ENCODE measurements at places on chromosomes 13 and 19.
A peak's percentile ranks its signal among the peaks of the same experiment; 100 is the strongest.

DNA sequence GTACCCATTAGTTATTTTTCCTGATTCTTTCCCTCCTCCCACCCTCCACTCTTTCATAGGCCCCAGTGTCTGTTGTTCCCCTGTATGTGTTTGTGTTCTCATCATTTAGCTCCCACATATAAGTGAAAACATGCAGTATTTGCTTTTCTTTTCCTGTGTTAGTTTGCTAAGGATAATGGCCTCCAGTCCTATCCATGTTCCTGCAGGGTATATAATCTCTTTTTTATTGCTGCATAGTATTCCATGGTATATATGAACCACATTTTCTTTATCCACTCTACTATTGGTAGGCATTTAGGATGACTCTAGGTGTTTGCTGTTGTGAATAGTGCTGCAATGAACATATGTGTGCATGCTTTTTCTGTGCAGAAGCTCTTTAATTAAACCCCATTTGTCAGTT lies 79.4 kb downstream of the ZMYM2 start:
- DNase-seq: no peak

DNA sequence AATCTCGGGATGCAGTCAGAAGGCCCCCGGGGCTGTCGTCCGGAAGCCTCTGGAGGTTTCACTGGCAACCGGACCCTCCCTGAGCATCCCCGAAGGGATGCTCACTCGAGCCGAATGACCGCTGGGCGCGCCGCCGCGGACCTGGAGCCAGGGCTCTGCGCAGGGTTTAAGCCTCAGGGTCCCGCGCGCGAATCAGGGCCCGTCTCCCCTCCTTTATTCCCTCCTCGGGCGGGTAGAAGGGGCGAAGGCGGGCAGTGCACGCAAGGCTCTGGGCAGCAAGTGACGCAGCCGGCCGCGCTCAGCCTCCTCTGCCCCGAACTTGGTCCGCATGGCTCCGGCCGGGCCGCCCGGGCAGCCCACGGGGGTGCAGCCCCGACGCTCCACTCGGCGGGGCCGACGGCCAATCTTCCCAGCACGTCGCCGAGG lies 572 bp downstream of the SHISA2 start:
- DNase-seq: no peak

- DNase-seq: no peak
These were observed 10.0 kb downstream of the CFD start for GRCh38 chr19:869245-870177.

GRCh38 chr19:43597876-43598275 lies 1.5 kb downstream of the ZNF576 start:
- no peak for DNase-seq

DNA sequence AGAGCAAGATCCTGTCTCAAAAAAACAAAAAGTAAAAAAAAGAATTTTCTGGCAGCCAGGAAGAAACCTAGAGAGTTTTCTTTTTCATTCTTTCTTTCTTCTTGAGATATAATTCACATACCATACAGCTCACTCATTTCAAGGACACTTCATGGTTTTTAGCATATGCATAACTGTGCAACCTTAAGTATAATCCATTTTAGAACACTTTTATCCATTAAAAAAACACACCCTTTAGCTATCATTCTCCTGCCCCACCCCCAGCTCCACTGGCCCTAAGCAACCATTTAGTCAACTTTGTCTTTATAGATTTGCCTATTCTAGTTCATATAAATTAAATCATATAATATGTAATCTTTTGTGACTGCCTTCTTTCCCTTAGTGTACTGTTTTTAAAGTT lies 8.1 kb upstream of the IPO5 start:
- no peak for DNase-seq

- DNase-seq: no peak
These were observed 136.4 kb downstream of the URI1 start for GRCh38 chr19:30078381-30078910.

DNA sequence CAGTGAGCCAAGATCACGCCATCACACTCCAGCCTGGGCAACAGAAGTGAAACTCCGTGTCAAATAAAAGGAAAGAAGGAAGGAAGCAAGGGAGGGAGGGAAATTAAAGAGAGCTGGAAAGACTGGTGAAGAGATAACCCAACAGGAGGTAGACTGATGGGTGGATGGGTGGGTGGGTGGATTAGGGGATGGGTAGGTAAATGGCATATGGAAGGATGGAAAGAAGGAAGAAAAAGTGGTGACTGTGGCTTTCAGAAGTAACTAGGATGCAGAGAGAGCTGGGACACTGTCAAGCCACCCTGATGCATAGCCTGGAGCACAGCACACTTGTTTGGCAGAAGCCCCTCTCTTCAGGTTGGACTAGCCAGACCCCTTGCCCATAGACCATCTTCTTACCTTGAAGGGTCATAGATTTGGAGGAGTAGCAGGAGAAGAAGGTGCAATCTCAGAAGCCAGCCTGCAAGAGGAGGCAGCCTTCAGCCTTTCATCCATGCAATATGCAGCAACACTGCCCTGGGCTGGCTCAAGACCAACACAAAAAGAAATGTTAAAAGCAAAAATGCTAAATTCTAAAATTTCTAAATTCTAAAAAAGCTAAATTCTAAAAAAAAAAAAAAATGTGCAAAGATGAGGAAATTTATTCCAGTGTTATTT lies 5.1 kb downstream of the IQCN start:
- no peak for DNase-seq

GRCh38 chr13:42405665-42406390 lies 133.9 kb downstream of the AKAP11 start:
- DNase-seq: peak; percentile 54

DNA sequence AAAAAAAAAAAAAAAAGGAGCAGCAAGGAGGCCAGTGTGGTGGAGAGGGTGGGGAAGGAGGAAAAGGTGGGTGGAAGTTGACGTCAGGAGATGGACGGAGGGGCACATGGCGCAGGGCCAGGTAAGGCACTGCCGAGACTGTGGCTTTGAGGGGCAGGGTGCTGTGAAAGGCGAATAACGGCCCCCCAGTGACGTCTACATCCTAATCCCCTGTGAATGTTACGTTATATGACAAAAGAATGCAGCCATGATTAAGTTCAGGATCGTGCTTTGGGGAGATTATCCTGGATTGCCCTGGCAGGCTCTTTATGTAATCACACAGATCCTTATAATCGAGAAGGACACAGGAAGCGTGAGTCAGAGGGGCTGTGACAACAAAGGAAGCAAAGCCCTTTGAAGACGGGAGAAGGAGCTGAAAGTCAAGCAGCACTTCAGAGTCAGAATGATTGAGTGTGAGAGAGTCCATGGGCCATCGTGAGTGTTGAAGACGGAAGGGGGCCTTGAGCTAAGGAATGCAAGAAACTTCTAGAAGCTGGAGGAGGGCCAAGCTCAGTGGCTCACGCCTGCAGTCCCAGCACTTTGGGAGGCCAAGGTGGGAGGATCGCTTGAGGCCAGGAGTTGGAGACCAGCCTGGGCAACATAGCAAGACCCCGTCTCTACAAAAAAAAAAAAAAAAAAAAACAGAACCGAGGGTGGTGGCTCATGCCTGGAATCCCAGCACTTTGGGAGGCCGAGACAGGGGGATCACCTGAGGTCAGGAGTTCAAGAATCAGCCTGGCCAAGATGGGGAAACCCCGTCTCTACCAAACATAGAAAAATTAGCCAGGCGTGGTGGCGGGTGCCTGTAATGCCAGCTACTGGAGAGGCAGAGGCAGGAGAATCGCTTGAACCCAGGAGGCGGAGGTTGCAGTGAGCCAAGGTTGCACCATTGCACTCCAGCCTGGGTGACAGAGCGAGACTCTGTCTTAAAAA lies 13.8 kb upstream of the CEACAM16 start:
- DNase-seq: no peak
